ENCODE measurements at places on chromosomes 3 and 15.

DNA sequence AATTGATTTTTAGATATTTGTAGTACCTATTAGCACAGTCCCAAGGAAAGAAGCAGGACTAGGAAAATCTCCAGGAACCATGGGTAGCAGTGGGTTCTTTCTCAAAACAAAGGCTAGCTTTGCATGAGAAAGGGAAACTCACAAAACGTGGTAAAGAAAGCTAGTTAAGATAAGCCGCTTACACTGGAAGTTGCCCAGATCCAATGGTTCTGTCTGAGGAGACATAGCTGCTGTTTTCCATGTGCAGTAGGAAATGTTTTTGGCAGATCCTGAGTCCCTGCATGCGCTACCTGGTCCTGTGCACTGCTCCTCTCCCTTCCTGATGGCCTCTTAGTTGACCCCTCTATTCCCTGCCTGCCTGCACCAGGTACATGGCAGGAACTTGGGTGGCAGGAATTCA, 60.4 kb downstream of the TFG start:
- no peak for DNase-seq

DNA sequence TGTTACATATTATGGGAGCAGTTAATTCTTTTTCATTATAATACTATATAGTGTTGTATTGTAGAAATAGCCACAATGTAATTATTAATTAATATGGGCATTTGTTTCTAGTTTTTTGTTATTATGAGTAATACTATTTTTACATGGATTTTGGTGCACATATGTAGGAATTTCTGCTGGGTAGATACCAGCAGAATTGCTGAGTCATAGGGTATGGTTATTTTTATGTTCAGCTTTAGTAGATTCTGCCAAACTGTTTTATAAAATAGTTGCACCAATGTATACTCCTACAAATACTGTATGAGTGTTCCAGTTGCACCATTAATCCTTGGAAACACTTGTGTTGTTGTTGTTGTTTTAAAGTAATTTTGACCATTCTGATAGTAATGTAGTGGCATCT, 91.5 kb downstream of the SH3GL3 start:
- DNase-seq = no peak

- DNase-seq = no peak
Measured at GRCh38 chr3:32421991-32422859, 30.6 kb downstream of the CMTM7 start.

DNA sequence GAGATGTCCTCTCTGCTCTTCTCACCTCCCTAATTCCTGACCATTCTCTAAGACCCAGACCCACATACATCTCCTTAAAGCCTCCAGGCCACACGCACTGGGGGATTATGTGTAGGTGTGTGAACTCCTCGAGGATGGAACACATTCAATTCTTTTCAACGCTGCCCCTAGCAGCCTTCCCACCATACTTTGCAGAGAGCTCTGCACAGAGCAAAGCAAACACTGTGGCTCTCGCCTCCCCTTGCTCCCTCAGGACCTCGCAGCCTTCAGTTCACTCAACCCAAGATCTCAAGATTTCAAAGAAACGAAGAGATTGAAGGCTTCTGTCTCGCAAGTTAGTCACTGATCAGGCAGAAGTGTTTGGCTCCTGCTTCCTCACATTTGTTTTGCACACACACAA, 6.0 kb downstream of the ACTC1 start:
- DNase-seq = no peak

- DNase-seq = peak; percentile 84
Measured at GRCh38 chr3:141876381-141876890, at the start of gene ATP1B3. ATP1B3 (plus strand) TSS chr3:141876643; CDS start chr3:141876802, 159 bp downstream.

DNA sequence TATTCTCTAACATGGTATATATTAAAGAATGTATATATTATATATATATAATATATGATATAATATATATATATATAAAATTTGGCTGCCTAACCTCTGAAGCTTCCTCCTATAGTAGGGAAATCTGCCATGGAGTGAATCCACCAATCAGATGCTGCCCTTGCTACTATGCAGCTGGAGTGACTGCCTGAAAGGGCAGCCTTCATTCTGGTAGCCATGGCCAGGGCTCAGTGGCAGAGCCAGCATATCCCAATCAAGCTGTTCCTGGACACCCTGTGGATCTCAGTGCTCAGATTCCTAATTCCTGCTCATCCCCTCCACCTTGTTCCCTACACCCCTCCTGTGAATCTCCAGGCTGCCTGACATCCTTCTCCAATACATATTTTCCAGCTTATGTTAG, 2.2 kb upstream of the SH3GL3 start:
- DNase-seq = no peak

- no peak for DNase-seq
Measured at GRCh38 chr3:62669161-62669560, 206.1 kb downstream of the CADPS start.

GRCh38 chr15:39431376-39431775, 149.5 kb upstream of the THBS1 start:
- no peak for DNase-seq

GRCh38 chr3:181782306-181782954, 70.7 kb downstream of the SOX2 start:
- DNase-seq = no peak

DNA sequence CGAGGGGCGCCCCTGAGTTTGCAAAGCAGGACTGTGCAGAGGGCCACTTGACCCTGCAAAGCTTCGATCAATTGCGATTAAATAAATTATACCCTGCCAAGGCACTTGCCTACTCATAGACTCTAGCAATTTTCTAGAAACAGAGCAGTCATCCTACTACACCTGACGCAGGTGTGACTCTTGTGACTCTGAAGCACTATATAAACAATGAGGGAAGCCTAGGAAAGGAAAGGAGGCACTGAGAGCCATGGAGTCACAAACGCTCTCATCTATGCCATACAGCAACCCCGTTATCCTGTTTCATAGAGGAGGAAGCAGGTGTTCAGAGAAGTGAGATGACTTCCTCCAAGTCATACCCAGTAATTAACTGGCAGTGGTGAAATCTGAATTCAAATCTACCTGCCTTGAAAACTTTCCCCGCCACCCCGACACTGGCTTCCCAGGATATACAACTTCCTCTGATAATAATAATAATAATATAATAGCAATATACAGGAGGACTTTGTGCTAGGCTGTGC, 14.4 kb downstream of the ARHGEF3 start:
- DNase-seq = no peak

DNA sequence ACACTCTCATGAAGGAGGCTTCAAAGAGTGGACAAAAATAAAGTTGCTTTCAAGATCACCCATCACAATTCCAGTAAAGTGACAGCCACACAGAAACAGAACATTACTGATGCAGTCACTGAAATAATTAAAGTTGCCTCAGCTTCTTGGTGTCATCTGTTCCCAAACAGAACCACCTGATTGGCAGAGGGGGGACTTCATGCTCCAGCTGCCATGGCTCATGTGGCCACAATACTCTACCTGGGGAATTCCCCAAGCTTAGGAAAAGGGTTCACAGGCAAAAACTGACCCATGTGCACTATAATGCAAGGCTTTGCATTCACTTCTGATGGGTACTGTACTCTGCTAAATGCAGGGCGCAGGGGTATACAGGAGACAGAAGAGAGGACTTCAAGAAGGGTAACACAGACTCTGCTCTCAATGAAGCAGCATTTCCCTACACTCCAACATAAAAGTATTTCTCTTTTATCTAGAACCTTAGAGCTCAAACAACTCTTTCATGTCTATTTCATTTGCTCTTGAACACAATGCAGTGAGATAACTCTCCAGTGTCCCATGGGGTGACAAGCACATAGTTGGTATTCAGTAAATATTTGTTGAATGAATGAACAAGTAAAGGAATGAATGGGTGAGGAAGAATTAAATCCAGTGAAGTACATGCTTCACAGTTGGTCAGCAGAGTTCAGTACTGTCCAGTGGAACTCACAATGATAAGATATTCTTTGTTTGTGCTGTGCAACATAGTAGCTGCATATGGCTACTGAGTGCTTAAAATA, 8.6 kb upstream of the CTNNB1 start:
- DNase-seq = no peak

GRCh38 chr3:113890256-113890900, 51.8 kb downstream of the GRAMD1C start:
- no peak for DNase-seq

DNA sequence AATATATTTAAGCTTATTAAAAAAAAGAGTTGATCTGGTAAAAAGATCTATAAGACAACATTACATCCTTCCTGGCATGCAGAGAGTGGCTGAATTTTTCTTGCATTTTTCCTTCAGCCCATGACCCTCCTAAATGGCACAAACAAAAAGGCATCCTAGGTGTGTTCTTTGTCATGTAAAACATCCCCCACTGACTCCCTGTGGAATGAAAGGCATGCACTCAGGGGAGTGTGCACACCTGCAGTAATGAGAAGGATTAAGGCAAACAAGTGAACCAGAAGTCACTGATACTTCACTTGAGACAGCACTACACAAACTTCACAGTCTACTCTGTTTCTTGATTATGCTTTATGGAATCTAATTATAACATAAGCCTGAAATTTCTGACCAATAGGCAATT, 195.0 kb downstream of the RBMS3 start:
- no peak for DNase-seq

DNA sequence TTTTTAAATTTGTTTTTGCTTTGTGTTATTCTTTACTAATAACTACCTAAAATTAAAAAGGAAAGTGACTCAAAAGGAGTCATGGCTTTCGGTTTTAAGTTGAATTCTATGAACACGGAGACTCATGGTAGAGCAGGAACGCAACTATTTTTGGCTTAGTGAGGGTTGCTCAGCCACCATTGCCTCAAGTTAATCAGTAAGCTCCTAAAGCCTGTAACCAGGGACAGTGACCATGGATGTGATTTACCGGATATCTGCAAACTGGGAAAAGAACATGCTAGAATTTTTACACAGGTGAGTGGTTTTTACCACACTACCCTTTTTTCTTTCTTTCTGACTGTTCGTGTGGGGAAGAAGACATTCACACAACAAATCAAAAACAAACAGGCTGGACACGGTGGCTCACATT, 11.8 kb downstream of the SLC12A8 start:
- DNase-seq = no peak

- peak; percentile 74 for DNase-seq
Measured at GRCh38 chr3:195906865-195907683, 1.3 kb downstream of the TNK2 start.

DNA sequence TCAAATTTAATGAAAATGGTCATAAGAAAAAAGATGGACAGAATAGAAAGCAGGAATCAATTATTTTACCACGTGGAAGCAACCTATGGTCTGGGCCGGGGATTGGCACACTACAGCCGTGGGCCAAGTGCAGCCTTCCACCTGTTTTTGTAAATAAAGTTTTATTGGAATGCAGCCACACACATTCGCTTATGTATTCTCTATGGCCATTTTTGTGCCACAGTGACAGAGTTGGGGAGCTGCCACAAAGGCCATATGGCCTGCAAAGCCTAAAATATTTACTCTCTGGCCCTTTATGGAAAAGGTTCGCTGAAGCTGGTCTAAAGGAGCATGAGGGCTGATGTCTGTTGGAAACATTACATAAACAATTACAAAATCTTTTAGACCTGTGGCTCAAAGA, 144.8 kb downstream of the TMCO5A start:
- DNase-seq = no peak

- no peak for DNase-seq
Measured at GRCh38 chr15:97446138-97446537, 514.4 kb upstream of the ARRDC4 start.

DNA sequence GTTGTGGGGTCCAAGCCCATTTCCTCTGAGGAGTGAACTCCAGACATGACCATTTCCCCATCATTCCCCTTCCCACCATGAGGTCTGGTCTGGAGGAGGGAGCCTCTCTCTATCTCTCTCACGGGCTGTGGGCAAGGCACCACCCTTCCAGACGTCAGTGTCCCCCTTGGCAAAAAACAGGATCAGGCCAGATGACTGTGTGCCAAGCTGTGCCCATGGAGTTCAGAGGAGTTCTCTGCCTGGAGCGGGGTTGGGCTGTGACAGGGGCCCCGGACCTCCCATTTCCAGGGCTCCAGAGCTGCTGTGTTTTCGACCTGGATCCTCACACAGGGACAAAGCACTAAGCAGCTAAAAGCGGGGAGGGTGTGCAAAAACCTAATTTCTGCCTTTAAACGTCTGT, 124.5 kb downstream of the RAB11A start:
- no peak for DNase-seq

GRCh38 chr3:159791336-159791735, 197.3 kb upstream of the IL12A start:
- DNase-seq = no peak

DNA sequence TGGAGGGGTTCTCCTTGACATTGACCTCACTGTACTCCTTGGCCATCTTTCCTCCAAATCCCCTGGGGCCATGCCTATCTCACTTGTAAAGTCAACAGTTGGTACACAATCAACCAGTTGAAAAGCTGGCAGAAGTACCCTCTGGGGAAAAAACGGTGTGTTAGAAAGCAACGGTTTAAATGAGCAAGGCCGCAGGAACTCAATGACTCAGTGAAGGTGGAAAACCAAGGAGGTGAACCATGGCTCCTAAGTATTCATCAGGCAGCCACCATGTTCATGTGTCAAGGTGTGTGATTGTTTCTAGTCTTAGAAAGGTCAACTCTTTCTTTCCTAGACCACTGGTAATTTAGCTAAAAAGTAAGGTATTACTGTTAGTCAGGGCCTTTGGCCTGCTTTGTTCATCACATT, 130.9 kb upstream of the SATB1 start:
- peak; percentile 48 for DNase-seq

DNA sequence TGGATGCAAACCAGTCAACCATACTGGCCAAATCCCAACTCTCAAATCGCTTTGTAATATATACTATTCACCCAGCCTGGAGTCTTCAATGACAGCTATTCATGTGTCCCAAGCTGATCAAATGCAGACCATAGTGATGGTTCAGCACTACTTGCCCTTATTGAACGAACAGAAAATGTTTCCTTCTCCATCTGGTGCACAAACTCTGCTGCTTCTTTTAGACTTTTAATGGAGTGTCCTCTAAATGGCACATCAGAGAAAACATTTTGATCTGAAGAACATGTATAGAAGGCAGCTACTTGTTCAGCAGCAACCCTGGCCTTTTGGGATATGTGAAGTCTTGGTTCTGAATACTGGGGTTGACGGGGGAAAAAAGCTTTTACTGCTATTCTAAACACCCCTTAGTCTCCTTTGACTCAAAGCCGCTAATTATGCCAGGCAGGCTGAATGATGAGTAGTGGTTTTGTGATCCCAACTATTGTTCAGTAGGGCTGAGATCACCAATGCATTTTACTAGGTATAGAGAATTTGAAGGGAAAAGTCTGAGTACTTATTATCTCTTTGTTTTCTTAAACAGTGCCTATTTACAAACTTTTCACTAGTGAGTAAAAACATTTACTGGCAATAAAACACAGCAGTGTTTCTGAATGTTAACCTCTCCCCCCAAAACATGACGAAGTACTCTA, 781.2 kb downstream of the ROBO1 start:
- no peak for DNase-seq

- DNase-seq = no peak
Measured at GRCh38 chr3:59481776-59482400, 432.1 kb upstream of the CFAP20DC start.

DNA sequence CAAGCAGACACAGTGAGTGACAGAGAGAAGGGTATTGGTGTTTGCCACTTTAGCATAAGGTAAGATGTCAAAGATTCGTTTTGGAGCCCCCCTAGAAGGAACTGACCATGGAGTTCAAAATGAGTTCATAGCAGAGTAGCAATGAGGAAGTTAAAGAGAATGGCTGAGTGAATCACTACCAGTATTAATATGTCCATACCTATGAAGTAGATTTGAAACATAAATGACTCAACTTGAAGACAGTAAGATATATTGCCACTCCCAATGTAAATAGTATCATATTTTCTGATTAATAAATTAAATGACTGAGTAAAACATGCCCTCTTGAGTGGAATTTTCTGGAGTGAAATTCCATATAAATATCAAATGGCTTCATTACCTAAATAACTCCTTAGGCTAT, 675.1 kb downstream of the NLGN1 start:
- no peak for DNase-seq

GRCh38 chr15:50123861-50124557, 5.0 kb upstream of the ATP8B4 start:
- DNase-seq = no peak

All from activated naive CD8-positive, alpha-beta T cell treated with anti-CD3 and anti-CD28 coated beads, Interleukin-2, amount 50 U/mL, for 24 hours (primary cell).